AG08395 (cell line): ENCODE measurements at places on chromosomes 6 and 20.
A peak's percentile ranks its signal among the peaks of the same experiment; 100 is the strongest.

DNA sequence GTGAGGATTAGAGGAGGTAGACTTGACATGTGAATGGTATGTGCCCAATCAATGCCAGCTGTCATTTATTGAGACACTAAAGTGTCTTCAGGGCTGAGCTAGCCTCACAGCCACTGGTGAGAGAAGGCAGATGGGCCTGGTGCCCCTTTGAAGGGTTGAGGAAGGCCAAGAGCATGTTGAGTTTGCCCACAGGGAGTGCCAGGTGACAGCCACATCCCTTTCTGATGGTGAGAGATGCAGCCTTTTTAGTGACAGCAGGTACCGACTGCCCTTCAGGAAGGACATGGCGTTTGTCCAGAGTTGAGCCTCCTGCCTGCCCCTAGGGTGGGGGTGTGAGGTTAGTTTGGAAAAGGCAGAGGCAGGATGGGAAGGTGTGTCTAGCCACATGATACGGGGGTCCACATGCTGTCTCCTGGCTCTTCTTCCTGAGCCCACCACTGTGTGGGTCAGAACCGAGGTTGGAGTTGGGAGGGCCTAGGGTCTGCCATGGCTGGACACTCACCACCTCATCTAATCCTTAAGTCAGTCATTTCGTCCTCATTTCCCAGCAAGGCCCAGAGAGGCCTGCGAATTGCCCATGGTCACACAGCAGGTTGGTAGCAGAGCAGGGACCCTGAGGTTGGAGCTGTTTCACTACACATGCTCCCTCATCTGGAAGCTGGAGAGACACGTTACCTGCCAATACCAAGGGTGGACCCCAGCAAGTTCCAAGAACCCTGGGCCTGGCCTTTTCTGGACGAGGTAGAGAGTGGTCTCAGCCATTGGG lies 32.5 kb downstream of the SPDEF start:
- no peak for DNase-seq

DNA sequence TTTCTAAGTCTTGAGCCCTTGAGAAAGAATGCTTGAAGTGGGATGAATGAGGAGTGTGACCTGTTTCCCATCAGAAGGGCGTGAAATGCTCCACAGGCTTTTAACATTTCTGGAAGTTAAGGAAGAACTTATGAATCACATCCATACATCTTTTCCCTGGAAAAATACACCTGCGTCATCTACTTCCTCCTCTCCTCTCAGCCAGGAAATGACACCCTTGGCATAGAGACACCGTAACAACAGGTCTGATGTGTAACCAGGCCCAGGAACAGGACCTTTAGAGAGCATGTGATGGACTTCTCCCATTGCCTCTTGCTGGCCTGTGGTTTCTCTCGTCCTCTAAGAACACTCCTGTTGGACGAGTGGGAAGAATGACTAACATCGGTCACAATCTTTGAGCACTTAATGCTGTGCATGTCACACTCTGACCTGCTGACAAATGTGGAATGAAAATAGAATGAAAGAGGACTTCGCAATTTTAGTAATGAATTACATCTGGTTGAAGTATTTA lies 28.5 kb upstream of the CITED2 start:
- peak; percentile 80 for DNase-seq

- DNase-seq: no peak
Measured at GRCh38 chr6:153537422-153537821, 406.3 kb upstream of the RGS17 start.

GRCh38 chr6:113634352-113635163 lies 222.6 kb upstream of the MARCKS start:
- DNase-seq: peak; percentile 24

DNA sequence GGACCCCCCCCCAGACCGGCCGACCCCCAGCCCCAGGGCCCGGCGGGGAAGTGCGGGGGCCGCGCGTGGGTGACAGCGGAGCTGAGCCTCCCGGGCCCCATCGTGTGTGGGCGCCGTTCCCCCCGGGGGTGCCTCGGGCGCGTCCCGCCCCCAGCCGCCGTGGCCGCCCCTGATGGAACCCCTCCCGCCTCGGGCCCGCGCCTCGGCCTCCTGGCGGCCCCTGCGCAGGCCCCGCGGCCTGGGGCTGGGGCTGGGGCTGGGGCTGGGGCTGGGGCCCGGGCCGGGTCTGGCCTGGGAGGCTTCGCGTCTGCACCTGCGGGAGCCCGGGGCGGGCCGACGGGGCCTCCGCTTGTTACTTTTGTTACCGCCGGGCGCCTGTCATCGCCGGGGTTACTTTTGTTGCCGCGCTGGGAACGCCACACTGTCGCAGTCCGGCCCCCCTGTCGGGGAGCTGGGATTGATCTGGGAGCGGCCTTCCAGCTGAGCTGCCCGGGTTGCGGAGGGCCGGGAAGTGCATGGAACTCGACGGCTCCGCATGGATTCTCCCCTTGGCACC lies 598 bp downstream of the OGFR start:
- DNase-seq: peak; percentile 32

DNA sequence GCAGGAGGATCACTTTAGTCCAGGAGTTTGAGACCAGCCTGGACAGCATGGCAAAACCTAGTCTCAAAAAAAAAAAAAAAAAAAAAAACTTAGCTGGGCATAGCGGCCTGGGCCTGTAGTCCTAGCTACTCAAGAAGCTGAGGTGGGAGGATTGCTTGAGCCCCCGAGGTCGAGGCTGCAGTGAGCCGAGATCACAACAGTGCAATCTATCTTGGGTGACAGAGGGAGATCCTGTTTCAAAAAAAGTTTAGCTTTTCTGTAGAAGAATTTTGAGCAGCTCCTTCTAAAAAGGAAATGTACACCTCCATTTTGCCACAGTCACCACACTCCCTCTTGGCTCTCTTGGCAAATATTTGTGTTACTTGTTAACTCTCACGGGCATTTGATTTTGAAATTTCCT lies 505.8 kb downstream of the DOK5 start:
- DNase-seq: no peak

- DNase-seq: no peak
Measured at GRCh38 chr6:131139599-131139998, 4.3 kb downstream of the AKAP7 start.

GRCh38 chr6:2891768-2892170 lies 11.3 kb downstream of the SERPINB9 start:
- DNase-seq: no peak

- DNase-seq: no peak
Measured at GRCh38 chr20:4635781-4636180, 85.9 kb upstream of the PRND start.

- DNase-seq: no peak
Measured at GRCh38 chr6:165031502-165031901, 277.9 kb downstream of the C6orf118 start.

DNA sequence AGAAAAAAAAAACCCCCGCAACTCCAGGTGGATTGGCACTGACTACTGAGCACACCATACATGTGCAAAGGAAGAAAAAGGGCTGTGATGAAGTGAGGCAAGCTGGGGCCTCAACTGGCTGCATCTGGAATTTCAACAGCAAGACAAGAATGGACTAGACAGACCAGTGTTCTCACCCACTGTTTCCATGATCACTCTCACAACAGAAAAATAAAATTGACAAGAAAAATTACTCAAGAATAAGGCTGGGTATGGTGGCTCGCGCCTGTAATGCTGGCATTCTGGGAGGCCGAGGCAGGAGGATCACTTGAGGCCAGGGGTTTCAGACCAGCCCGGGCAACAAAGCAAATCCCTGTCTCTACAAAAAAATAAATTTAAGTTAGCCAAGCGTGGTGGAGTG lies 18.8 kb downstream of the ZNF217 start:
- DNase-seq: no peak

DNA sequence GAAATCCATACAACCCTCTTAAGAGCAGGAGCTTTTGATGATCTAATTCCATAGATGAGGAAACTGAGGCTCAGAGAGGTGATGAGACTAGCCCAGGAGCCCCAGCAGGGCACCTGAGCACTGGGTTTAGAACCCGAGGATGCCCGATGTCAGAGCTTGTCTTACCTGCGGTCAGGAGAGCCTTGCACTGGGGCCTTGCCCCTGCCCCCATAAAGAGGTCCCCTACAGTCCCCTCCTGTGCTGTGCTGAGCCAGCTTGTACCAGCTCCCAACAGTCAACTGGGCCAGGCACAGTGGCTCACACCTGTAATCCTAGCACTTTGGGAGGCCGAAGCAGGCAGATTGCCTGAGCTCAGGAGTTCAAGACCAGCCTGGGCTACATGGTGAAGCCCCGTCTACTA lies 58.6 kb downstream of the RIPOR3 start:
- no peak for DNase-seq

- no peak for DNase-seq
Measured at GRCh38 chr6:93318121-93318520, 101.2 kb downstream of the EPHA7 start.

- peak; percentile 38 for DNase-seq
Measured at GRCh38 chr6:72622094-72622940, 453 bp downstream of the KCNQ5 start.

DNA sequence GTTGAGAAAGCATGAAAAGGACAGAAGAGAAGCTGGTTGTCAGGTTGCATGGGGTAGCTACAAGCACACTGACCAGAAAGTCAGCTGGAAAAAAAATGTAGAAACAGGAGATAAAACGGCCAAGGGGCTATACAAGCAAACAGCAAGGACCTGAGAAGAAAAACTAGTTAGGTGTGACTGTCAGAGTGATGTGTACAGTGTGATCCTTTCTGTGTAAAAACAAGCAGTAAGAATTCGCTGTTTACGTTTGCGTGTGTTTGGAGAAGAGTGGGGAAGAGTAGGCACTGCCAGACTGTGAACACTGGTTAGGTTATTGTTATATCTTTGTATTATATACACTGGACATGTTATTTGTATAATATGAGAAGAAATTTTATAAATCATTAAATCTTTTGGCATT lies 28.1 kb downstream of the PTPN1 start:
- no peak for DNase-seq

DNA sequence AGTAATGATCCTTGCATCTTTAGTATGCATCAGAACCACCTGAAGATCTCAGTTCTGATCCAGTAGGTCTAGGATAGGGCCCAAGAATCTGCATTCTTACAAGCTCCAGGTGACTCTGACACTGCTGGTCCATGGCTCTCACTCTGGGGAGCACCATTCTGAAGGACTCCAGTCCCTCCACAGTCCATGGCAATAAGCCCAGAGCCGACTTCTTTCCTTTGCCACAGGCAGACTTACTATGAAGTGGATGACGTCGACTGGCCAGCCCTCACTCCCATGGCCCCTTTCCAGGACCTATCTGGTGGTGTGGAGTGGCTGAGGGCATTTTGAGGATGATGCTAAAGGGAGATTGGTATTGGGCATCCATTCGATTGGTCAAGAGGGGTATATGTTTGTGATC lies 21.8 kb upstream of the LY86 start:
- DNase-seq: no peak

GRCh38 chr20:19937218-19937617 lies 79.9 kb upstream of the NAA20 start:
- DNase-seq: no peak

GRCh38 chr20:9594284-9594875 lies 80.0 kb downstream of the LAMP5 start:
- DNase-seq: no peak

DNA sequence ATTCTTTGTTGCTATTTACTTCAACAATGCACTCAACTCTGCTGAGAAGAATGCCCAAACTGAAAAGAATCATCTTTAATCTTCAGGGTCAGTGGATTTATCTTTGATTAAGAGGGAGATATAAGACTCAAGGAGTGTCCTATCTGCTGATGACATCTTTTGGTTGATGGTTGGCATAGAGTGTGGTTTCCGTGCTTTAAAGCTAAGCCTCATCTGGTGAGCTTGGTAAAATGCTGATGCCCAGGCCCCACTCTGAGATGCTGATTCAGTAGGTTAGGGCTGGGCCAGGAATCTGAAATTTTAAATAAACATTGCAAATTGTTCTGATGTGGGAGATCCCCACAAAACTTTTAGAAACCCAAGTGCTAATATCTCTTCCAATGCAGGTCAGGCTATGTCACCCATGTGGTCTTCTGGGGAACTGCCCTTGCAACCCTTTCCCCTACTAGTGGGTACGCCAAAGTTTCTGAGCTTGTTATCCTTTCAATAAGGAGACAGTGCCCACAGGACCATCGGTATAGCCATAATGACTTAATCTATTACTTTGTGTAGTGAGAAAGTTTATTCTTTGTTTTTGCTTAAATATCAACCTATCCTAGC lies 68.5 kb upstream of the ARMH2 start:
- no peak for DNase-seq

GRCh38 chr6:166483573-166484250 lies 101.0 kb upstream of the MPC1 start:
- DNase-seq: no peak

- DNase-seq: peak; percentile 59
Measured at GRCh38 chr6:31128093-31128676, 7.9 kb upstream of the CDSN start.

DNA sequence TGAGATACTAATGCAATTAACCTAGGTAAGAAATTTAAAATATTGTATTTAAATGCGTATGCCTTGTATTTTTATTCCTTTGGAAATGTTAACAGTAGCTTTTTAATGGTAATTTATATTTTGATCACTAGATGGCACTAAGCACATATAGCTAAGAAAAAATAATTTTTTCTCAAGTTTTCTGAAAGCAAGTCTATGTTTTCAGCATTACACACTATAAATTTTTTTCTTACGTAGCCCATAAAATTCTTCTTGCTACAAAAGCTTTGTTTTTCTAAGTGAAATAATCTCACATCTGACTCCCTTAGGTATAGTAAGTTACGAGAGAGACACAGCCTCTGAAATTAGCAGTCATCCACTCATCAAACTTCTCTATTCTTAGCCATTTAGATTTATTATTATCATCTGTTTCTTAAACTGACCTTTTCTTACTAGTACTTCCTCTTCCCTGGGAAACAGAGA lies 35.7 kb downstream of the TSPYL4 start:
- no peak for DNase-seq

- DNase-seq: no peak
Measured at GRCh38 chr6:313087-313486, 20.8 kb downstream of the DUSP22 start.
